Stimulated activated CD4-positive, alpha-beta T cell treated with anti-CD3 and anti-CD28 coated beads, Interleukin-15, amount 100 ng/mL, for 1 hour (primary cell): ENCODE measurements at places on chromosomes 12 and 14.

DNA sequence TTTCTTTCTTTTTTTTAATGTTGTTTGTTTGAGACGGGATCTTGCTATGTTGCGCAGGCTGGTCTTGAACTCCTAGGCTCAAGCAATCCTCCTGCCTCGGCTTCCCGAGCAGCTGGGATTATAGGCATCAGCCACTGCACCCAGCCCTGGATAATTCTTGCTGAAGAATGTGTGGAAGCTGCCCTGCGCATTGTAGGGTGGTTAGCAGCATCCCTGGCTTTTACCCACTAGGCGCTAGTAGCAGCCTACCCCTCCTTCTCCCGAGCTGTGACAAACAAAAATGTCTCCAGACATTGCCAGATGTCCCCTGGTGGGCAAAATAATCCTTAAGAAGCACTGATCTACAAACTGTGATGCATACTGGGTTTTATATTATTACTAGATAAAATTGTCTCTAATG is 6.6 kb downstream of the DCAF4 start:
- DNase-seq = no peak

GRCh38 chr12:46379352-46379751 is 6.8 kb upstream of the SLC38A2 start:
- no peak for DNase-seq

DNA sequence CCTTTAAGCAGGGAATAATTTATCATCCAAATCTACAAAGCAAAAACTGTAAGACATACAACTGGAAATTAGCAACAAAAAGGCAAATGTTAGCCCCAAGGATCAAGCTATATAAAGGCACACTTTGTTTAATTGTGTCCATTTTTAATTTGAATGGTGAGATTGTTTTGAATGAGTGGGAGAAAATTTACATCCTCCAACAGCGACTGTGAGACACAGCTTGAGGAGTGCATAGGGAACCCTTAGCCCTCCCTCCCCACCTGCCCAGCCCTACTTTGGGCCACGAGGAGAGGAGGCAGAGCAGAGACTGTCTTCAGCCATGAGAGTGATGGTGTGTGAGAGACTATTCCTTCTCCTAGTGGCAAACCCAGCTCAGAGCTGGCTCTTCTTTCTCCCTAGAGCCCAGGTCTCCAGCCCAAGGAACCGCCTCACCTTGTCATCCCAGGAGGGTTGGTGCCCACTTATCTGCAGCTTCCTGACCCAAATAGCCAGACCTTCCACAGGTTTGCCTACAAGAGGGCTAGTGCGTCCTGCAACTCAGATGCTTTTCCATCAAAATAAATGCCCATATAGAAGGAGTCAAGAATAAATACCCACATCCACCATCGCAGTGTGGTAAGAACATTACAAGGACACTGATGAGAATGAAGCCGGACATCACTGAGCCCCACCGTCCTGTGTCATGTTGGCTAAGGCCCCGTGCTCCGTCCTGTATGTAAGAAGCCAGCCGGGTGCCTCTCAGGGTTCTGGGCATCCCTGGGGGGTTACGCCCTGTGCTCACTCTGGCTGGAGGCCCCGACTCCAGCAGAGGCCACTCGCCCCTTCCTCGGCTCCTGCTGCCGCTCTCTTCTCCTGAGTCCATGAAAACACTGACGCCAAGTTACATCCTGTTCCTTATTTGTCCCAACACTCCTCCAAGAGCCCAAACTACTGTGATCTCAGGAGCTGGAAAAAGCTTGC is 36.4 kb upstream of the C14orf180 start:
- DNase-seq = no peak

DNA sequence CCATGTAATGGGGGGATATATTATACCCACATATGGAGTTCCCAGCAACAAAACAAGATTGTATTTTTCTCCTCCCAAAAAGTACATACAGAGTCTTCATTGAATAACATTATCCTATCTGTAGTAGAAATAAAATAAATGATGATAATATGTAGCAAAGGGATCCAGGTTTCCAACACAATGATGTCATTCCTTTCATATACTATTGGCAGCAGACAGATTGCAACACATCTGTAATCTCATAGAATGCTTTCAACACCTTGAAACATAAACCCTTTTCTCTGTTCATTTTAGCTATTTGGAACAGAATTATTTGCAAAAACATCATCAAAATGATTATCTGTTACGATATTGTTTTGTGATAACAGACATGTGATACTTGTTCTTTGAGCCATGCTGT is 317.6 kb downstream of the DPF3 start:
- DNase-seq = no peak

DNA sequence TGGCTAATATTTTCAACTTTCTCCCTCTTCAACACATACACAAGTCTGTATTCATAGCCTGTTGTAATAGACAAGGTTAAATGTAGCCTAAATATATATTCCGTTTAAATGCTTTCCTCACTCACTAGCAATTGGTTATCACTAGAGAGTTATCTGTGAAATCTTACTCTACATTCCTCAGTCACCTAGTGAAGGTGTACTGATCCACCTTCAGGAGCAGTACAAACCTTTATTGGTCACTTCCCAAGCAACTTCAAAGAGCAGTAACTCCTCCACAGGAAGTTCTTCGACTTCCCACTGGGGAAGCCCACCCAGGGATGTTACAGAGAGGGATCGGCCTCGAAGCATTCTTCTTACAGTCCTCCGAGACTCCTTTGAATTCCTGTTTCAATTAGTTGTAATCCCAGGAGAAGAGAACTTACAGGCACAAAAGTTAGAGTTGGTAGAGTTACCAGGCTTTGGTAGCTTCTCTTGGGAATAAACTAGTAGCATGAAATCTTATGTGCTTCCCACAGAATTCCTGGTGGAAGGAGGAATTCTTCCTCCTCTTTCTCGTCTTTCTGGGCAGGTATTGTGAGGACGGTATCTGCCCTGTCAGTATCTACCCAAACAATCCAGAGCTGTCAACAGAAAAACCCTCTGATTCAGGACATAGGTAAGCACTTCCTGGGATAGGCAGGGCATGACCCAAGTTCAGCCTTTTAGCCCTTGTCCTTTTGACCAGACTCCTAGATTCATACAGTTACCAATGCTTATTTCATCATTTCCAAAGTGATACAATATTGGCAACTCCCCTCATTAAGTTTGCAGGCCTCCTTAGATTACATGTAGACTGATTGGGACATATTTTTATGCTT is at the start of gene GYS2:
Gene GYS2, minus strand, starts transcription at position 603 of the 857 bp plus-strand sequence. Its CDS starts 255 bp downstream, at position 348.
- DNase-seq = no peak

GRCh38 chr14:32508281-32508680 is 179.2 kb downstream of the AKAP6 start:
- DNase-seq = no peak

GRCh38 chr12:79023784-79024183 is 159.2 kb downstream of the SYT1 start:
- no peak for DNase-seq

GRCh38 chr14:22836301-22837113 is at the start of gene MMP14:
MMP14 (plus strand) TSS chr14:22836585; CDS start chr14:22836818, 233 bp downstream.
- no peak for DNase-seq

DNA sequence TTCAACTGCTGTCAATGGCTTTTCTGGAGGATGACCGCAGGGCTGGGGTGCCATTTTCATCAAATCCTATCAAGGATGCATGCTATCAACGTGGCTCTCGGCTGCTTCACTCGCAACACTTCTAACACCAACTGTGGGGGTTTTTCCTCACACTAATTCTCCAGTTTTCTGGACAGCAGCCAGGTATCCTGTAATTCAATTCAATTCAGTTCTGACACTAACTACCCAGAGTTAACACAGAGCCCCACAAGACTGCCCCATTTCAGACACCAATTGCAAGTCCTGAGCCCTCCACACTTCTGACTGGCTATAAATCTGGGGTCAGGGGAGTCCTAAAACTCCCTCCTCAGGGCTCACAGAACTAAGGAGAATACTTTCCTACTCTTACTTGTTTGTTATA is 55.3 kb upstream of the TMCC3 start:
- DNase-seq = no peak

- no peak for DNase-seq
Measured at GRCh38 chr12:31958569-31959160, 550 bp upstream of the RESF1 start.

GRCh38 chr12:56413392-56413791 is 35.8 kb downstream of the TIMELESS start:
- no peak for DNase-seq

GRCh38 chr12:11810206-11810545 is 160.7 kb downstream of the ETV6 start:
- no peak for DNase-seq

GRCh38 chr14:101084436-101084826 is 180.9 kb upstream of the RTL1 start:
- no peak for DNase-seq

GRCh38 chr14:91383439-91383838 is 34.2 kb downstream of the CCDC88C start:
- no peak for DNase-seq

DNA sequence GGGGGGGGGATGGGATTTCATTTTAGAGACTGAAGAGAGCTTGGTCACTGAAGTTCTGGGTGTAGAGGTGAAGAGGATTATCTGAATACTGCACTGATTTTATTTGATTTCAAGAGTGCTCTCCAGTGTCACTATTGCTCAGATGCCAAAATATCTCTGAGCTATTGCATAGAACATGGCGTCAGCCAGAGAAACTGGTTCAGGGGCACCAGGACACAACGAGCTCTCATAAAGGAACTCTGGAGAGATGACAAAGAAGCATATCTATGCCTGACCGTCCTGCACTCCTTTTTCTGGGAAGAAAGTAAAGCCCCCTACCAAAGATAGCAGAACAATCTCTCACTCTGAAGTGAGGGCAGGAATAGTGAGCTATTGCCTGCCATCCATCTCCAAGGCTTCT is 2.0 kb downstream of the SLC7A8 start:
- DNase-seq = no peak

GRCh38 chr14:42299692-42300091 is 693.0 kb downstream of the LRFN5 start:
- no peak for DNase-seq

DNA sequence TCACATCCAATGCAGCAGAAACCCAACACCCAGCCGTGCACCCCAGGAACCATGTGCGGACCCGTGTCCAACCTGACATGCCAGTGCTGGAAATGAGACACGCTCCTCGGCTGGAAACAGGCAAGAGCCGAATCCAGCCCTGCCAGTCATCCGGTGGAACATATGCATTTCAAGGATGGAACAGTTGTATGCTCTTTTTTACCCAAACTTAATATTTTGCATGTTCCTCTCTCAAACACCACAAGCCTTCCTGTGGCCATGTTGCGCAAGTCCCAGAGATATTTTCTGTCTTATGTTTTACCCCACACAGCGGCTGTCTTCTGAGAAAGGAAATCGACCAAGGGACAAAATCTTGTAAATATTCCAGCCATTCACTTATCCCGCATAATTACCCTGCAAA is 196.9 kb downstream of the BCL11B start:
- no peak for DNase-seq

DNA sequence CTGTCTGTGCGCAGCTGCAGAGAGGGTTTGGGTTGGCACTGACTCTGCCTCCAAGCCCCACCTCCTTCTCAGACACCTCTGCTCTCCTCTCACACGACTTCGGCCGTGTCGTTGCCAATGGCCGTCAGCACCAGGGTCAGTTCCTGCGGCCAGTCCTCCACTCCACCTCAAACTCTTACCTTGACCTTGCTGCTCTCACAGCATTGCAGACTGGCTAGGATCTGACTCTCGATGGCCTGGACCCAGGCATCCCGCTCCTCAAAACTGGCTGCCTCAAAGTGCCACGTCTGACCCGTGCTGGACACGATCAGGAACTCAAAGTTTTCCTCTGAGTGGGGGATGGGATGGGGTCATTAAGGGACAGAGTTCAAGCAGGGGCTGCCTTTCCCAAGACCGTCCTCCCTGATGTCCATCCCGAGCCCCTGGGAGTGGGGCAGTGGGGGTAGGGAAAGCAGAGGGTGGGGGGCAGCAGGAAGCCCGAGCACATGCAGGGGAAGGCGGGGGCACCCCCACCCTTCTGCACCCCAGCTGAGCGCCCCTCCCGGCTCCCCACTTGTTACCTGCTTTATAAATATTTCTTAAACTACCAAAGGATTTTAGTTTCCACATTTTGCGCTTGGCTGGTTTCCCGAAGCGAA is 10.7 kb downstream of the AGAP2 start:
- no peak for DNase-seq

DNA sequence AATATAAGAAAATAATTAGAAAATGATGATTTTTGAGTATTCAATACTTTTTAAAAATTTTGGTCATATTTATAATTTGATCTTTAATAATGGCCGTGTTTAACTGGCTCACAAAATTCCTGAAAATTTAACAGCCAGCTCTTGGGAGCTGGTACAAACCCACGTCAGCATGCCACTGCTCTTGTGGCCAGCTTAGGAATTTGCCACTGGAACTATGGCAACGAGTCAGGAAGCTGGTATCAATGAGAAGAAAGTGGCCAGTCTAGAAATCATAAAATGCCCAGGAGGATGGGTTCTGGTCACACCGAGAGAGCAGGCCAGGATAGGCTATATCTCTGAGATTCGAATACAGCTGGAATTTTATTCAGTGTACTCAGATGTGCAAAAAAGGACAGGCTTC is 72.2 kb upstream of the PLEKHG3 start:
- DNase-seq = no peak

GRCh38 chr14:99649219-99649618 is 4.3 kb downstream of the HHIPL1 start:
- DNase-seq = no peak

- DNase-seq = no peak
Measured at GRCh38 chr12:51788876-51789275, 59.6 kb downstream of the FIGNL2 start.

DNA sequence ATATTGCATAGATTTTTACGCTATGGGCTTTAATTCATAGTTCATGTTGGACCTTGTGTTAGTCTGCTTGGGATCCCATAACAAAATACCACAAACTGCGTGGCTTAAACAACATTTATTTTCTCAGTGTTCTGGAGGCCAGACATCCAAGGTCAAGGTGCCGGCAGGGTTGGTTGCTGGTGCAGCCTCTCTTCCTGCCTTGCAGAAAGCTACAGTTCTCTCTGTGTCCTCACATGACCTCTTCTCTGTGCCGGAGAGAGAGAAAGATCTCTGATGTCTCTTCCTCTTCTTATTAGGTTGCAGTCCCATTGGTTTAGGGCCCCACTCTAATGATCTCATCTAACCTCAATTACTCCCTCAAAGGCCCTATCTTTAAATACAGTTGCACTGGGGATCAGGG is 170.5 kb downstream of the IPO8 start:
- no peak for DNase-seq

- DNase-seq = peak; percentile 39
Measured at GRCh38 chr12:69639400-69640016, 28.8 kb upstream of the LRRC10 start.

DNA sequence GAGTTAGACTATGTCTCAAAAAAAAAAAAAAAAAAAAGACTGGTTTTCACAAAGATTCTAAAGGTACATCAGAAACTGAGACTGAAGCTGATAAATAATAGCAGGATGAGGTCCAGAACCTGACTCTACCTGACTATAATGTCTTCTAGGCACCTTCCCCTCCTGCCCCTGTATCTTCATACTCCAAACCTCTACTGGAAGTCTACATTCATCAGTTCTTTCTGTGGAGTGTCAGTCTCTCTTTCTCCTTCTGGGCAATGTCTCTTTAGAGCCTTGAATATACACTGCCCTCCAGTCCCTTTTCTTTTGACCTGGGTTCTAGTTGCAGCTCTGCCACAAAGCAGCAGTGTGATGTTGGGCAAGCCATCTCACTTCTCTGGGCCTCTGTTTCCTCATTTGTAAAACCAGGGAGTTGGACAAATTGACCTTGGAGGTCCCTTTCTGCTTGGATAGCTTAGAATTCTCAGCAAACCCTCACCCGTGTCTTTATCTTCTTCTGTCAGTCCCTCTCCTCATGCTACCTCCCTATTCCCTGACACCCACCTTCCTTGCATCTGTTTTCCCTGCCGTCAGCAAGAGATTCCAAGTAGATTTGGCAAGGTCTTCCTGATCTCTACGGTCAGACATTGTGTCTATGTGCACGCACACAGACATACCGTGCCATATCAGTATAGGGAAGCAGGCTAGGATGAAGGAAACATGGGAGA is 4.3 kb downstream of the NFE2 start:
- DNase-seq = no peak
